SK-N-SH treated with all-trans-retinoic acid at 6 μM for 48 hours (cell line): ENCODE measurements at places on chromosomes 7 and 10.

DNA sequence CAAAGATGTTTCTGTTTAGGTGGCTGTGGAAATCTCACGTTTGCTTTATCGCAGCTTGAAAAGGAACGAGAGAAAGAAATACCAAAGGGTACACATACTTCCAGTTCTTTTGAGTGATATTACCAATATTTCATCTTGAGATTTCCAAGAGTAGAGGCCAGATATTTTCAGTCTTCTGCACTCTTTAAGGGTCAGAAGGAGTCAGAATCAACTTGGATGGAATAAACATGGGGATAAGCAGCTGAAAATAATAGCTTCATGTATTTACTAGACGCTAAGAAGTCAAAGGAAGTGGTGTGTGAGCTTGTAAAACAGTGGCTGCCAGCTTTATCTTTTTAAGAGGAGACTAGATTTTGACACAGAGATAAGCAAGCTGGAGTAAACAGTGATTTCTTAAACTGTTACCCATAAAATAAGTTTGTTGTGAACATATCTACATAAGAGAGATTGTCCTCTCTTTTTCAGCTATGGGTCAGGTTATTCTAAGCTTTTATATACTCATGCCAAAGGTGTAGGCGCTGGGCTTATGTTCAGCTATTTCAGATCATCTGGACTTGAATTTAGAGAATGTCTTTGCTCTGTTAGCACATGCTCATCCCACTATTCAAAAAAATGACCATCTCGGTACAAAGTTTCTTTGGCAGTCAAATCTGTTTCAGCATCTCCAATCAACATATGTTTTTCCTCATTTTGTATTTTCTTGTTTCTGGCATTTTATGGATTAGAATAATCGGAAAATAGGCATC, 170.8 kb upstream of the TCF7L2 start:
- peak; percentile 50 for ATAC-seq

DNA sequence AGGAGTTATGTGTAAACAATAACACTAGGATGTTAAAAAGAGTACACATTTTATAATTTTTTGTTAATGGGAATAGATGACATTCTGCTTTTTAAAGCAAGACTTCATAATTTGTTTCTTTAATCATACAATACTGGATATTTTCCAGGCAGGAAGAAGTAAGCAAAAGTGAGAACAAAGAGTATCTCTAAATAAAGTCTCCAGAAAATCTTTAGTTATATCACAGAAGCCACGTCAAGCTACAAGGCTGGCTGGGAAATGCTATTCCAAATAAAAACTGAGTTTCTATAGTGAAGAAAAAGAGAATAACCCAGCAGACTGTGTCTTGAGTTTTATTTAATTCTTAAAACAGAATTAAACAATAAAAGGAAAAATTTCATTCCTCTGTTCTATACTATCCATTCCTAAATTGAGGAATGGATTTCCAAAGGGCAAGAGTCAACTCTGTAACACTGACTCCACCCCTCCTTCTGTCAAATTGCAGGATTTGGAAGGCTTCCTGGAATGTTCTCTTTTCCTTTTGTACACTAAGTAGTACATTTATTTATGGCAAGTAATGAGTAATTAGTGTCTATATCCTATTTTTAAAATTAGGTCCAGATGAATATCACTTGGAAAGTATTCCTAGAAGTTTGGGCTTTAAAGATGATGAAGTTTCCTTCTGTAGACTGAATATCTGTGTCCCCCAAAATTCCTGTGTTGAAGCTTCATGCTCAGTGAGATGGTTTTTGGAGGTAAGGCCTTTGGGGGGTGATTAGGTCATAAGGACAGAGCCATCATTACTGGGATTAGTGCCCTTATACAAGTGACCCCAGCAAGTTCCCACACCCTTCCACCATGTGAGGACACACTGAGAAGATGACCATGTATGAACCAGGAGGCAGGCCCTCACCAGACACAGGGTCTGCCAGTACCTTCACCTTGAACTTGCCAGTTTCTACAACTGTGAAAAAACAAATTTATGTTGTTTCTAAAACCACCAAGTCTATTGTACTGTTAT, 290.9 kb downstream of the CRPPA start:
- peak; percentile 49 for ATAC-seq

DNA sequence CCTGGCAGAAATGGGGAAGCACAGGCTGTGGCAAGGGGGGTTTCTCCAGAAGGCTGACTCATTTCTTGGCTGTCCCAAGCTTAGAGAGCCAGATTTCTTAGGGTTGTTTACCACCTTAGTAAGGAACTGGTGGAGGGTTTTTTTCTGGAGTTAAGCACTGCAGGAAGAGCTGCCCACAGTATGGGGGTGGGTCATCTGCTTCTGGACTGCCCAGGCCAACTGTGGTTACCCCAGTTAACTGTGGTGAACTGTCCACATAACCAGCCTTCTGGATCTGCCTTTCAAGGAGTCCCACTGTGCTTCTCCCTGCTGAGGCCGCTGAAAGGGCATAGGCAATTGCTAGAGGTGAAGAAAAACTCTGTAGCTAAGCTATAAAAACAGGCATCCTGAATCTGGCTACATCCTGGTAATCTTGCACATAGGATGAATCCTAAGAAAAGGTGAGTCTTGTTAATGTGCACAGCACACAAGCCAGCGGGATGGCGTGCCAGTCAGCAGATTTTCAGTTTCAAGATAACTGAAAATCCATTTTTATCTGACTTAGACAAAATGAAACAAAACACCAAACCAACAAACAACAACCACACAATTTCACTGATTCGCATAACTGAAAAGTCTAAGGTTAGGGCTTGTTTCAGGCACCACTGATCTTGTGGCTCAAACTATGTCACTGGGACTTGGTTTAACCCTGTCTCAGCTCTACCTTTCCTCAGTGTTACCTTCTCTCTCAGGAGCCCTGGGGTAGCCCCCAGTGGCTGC, 21.6 kb upstream of the TSPAN33 start:
- ATAC-seq = peak; percentile 22

DNA sequence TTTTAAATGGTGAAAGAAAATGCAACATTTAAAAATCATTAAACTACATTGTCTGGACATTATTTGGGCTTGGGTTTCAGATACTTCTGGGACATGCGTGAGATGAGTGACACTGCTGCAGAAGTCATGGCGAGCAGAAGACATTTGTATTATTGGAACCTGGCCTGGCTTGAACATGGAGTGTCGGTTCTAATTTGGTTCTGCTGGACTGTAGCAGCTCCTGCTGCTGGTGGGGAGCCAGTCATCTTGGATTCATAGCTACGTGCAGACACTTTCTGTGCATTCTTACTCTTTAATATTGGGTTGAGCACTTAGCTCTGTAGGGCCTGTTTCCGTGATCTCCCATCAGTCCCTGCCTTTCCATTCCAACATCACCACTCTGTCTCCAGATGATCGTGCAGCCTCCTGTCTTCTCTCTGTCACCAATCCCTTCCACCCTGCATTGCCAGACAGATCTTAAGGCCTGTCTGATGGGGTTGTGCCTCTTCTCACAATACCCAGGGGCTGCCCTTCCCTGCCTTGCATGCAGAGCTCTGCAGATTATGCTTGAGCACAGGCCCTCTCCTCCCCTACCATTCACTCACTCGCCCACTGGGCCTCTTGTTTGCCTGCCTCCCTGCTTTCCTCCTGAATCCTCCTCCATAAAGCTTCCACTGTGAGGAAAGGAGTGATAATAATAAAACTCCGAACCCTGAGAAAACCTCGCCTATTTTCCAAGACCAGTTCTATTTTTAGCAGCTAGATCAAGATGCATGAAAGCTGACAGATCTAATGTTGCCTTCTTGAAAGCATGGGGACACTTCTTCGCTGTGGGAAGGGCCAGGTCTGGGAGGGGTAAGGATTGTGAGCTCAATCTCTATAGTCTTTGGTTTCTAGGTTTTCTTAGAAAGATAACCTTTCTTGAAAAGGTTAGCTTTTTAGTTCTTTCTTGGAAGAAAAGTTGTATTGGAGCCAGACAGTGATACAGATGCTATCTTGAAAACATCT, 32.9 kb downstream of the CELF2 start:
- ATAC-seq = no peak

- no peak for ATAC-seq
These were observed 34.8 kb downstream of the MDFIC start for GRCh38 chr7:114956702-114957101.

GRCh38 chr10:47262606-47263533, 37.1 kb upstream of the GDF10 start:
- ATAC-seq = no peak

DNA sequence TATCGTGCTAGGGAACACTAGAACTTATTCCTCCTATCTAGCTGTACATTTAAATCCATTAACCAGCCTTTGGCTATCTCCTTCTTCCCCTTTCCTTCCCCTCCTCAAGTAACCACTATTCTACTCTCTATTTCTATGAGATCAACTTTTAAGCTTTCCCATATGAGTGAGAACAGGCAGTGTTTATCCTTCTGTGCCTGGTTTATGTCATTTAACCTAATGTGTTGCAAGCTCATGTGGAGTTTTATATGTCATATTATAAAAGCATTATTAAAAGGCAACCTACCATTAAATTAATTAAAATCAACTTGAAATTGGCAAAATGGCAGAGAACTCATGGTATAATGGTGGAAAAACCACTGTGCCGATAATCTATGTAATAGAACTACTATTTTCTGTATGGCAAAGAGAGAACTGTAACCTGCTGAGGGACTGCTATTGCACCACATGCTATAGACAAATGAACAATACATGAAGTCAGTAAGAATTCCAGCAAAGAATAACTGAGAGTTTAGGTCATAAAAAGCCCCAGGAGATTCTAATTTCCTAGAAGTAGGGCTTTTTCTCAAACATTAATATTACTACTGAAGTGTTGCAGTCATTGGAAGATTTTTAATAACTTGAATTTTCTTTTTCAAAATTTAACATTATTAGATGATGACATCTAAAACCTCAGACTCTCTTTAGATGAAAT, 81.8 kb downstream of the LRRN3 start:
- no peak; the same call in 2 of the 3 replicates for ATAC-seq

DNA sequence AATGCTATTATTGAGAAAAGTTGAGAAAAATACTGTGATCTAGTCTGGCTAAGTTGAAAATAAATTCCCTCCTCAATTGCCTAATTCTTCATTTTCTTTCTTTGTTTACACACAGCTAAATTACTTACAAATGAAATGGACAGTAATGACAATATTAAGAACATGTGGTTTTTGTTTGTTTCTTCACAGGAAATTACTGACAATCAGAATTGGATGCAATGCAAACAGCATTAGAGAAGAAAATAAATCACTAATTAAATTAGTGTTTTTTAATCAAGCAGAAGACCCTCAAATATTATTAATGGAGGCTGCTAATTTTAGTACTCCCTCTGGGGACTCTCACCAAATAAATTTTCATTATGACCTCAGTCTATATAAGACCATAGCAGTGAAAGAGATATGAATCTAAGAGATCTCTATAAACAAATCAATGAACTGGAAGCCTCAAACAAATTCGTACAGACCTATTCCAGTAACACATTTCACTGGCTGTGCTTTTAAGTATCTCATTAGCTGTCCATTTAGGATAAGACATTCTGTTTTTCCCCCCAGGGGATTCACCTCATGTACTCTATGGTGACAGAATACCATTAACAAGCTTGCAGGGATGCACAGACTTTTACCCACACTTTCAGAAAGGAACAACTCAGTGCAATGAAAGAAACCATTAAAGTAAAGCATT, 202.0 kb upstream of the DGKB start:
- peak; percentile 49; the same call in 2 of the 3 replicates for ATAC-seq

DNA sequence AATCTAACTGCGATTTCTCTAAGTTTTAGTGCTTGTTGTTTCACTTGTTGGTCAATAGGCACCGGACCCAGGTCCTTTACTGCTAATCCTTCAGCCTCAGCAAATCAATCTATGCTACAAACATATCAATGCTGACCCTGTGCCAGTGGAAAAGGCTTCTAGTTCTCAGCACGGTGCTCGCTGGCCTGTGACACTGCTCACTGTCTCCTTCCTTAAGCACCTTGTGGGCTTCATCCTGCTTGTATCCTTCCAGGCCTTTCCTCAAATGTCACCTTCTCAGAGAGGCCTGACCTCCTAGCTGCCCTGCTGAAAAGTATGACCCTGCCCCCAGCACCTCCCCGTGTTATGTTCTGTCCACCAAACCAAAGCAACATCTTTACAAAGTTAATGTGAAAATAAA, 201.2 kb upstream of the FRMD4A start:
- no peak for ATAC-seq

- ATAC-seq = no peak
These were observed 50.5 kb downstream of the MRC1 start for GRCh38 chr10:17859492-17860156.

- peak; percentile 20; the same call in 2 of the 3 replicates for ATAC-seq
These were observed 68.9 kb upstream of the HDAC9 start for GRCh38 chr7:18426564-18427226.

GRCh38 chr7:122363144-122363543, 58.6 kb upstream of the FEZF1 start:
- no peak for ATAC-seq

GRCh38 chr10:52674474-52674873, 98.1 kb downstream of the MBL2 start:
- no peak for ATAC-seq

- ATAC-seq = peak; percentile 66
These were observed 115.4 kb downstream of the ZMIZ1 start for GRCh38 chr10:79184145-79184625.

DNA sequence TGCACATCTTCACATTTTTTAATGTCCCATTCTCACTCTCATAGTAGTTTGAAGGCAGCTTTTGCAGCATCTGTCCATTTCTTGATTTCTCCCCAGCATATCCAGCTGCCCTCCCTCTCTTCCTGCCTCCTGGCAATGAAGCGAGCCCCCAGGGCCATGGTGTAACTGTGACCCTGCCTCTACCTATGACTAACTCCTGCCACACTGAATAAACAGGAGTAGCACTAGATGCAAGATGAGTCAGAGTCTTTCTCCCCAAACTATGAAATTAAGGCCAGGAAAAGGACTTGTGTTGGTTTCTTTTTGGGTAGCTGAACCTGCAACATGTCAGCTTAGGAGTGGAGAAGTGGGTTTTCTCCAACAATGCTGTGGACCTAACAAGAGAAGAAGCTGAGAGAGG, 329.0 kb downstream of the RNLS start:
- peak; percentile 92 for ATAC-seq

DNA sequence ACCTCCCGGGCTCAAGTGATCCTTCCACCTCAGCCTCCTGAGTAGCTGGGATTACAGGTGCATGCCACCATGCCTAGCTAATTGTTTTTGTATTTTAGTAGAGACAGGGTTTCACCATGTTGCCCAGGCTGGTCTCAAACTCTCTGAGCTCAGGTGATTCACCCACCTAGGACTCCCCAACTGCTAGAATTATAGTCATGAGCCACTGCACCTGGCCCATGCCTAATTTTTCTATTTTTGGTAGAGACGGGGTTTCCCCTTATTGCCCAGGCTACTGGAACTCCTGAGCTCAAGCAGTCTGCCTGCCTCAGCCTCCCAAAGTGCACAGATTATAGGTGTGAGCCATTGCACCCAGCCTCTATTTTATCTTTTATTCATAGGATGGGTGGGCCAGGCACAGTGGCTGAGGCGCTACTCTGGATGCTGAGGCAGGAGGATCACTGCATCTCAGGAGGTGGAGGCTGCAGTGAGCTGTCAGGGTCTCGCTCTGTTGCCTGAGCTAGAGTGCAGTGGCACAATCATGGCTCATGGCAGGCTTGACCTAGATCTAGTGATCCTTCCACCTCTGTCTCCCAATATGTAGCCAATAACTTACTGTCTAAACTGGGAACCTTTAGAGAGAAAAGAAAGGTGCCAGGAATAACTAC, 31.3 kb upstream of the STOX1 start:
- ATAC-seq = peak; percentile 12; the same call in 1 of the 3 replicates

GRCh38 chr10:58137813-58138212, 129.9 kb downstream of the IPMK start:
- ATAC-seq = no peak
